ENCODE measurements at places on chromosomes 16 and 17. TPM values are rescaled to one million over a fixed set of nuclear protein-coding genes. Genes with fewer than 3 reads are reported as not detected.
A peak's percentile ranks its signal among the peaks of the same experiment; 100 is the strongest.

- no peak for DNase-seq
Observed at GRCh38 chr17:80045703-80046102, 9.3 kb downstream of the CCDC40 start.

DNA sequence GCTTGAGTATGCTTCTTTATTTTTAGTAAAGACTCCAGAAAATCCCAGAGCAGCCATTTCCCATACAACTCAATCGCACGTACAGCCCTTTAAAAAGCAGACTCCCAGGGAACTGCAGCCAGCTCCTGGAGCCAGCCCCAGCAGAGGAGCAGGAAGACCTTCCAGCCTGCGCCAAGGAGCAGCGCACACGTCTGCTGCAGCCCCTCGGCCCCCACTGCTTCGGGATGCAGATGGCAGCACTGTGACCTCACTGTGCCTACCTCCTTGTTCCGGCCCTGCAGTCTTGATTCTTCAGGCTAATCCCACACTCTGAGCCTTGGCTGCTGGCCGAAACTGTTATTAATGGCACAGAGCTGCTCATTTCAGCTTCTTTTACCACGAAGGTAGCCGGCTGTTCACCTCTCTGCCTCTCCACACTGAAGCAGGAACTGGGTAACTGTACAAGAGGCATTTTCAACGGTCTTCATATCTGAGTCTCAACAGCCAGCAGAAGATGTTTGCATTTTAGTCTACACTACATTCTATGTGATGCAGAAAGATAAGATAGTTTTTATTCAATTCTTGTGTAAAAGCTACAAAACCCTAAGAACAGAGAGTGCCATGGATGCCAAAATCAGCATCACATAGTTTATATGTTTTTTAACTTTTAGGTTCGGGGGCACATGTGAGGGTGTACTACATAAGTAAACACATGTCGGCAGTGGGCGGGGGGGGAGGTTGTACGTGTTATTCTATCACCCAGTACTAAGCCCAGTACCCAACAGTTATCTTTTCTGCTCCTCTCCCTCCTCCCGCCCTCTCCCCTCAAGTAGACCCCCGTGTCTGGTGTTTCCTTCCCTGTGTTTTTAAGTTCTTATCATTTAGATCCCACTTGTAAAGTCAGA, 130.9 kb downstream of the ANKRD11 start:
- DNase-seq: no peak

DNA sequence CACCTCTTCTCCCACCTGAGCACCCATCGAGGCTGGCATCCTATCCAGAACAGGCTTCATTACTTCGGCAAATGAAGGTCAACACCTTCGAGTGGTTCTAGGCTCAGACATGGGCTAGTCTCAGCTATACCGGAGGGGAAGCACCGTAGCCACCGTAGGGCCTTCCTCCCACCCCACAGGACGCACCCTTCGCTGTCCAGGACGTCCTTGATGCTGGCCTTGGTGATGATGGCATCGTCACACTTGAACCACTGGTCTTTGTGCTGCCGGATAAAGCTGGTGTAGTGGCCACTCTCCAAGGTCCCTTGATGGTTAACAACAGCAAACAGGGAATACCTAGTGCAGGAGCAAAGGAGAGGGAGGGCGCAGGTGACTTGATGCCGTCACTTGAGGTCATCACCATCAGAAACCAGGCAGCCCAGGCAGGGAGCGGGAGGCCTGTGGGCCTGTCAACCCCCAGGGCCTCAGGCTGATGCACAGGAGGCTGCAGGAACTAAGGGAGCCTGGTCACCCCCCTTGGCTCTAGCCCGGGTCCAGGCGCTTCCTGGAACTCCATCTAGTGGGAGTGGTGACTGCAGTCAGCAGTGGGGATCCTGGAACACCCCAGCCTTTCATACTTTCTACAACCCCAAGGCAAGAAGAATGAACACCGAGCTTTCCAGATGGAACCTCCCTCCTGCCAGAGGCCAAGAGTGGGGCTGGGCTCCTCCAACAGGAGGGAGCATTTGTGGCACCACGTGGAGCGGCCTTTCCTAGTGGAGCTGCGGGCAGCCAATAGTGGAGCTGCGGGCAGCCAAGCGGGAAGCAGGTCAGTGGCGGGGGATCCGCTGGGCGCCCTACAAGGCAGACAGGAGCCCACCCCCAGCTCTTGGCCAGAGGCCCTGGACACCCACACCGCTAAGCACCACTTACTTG, 38.5 kb downstream of the USP22 start:
- DNase-seq: no peak

DNA sequence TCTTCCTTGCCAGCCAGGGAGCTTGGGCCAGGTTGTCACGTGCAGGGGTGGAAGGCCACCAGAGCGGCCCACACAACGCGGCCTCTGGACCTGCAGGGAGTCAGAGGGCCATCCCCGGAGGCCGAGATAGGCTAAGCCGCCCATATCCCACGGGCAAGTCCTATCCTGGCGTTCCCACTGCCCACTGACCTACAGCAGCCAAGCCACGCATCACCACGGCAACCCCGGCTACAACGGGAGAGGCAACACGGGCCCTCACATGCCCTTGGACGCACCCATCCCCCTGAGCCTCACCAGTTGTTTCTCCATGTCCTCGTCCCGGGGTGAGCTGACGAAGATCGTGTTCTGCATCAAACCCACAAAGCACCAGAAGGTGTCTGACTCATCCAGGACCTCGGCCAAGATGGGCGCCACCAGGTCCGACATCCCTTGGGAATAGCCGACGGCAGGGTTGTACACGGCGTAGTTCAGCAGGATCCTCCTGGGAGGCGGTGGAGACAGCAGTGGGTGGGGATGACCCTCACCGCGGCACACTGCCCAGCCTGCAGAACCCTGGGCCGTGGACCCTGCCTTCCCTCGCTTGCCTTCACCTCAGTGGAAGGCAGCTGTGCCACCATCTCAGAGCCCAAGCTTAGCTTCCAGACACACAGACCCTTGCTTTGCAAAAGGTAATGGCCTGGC, 88.2 kb downstream of the TBC1D16 start:
- peak; percentile 28 for DNase-seq

- DNase-seq: no peak
Observed at GRCh38 chr17:82022310-82022980, at the start of gene CENPX. CENPX (minus strand) TSS chr17:82022878; CDS start chr17:82022861, 17 bp downstream.

DNA sequence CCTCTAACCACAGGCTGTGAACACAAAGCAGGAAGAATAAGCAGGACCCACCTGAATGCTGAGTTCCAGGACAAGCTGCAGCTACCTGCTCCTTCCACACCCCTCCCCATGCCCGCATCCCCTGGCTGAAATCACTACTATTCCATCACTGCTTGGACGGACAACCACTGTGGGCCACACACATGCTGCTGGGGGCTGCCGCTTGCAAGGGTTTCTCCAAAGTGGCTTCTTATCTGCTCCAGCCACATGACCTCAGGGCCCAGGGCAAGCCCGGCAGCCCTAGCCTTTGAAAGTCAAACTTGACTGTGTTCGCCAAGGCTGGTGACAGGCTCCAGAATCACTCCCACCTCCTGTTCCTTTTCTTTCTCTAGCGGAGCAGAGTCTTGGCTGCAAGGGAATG, 18.4 kb downstream of the FA2H start:
- no peak for DNase-seq

DNA sequence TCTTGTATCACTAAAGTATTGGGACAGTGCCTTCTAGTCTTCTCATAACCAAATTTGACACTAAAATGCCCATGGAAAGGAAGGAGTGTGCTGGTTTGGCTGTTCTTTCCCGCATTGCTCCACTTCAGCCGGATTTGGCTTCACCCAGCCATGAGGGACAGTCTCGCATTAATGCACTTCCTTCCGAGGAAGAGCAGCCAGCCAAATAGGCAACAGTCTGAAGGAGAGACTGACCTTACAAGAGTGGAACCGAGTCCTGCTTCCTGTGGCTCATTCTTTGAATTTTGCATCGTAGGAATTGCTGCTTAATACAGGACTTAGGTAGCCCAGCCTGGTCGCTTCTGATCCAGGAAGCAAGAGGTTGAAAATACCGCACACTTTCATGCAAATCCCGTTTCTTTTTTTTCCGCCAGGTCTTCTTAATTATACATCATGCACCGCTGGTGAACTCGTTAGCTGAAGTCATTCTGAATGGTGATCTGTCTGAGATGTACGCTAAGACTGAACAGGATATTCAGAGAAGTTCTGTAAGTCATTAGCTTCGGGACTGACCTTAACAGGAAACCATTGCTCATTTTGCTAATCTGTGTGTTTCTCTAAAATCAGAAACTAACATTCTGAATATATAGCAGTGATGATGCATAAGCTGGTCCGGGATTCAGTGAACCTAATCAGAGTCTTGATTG, 38.2 kb downstream of the CLEC16A start:
- no peak for DNase-seq

- no peak for DNase-seq
Observed at GRCh38 chr16:50578137-50578536, 29.9 kb downstream of the NKD1 start.

ATP6V0A1 gene
- total RNA-seq: 47.8 TPM

TEDC2 gene
- total RNA-seq: 45.4 TPM

RAMP2 gene
- total RNA-seq: 11.7 TPM

HOXB1 gene
- not detected for total RNA-seq

ODAD4 gene
- 2.1 TPM for total RNA-seq

CAPNS2 gene
- total RNA-seq: 0.29 TPM
